ENCODE measurements at places on chromosomes 1 and 21. TPM values are rescaled to one million over a fixed set of nuclear protein-coding genes. Genes with fewer than 3 reads are reported as not detected.

GRCh38 chr1:167425482-167425881, 92.8 kb downstream of the CD247 start:
- no peak for DNase-seq

- no peak for DNase-seq
Measured at GRCh38 chr21:45822429-45823099, 159.0 kb upstream of the COL6A1 start.

Gene ITLN1
- total RNA-seq = not detected

Gene MAP3K6
- total RNA-seq = 8.3 TPM

Gene VHLL
- not detected for total RNA-seq
